ENCODE measurements at places on chromosomes 2 and 18.

DNA sequence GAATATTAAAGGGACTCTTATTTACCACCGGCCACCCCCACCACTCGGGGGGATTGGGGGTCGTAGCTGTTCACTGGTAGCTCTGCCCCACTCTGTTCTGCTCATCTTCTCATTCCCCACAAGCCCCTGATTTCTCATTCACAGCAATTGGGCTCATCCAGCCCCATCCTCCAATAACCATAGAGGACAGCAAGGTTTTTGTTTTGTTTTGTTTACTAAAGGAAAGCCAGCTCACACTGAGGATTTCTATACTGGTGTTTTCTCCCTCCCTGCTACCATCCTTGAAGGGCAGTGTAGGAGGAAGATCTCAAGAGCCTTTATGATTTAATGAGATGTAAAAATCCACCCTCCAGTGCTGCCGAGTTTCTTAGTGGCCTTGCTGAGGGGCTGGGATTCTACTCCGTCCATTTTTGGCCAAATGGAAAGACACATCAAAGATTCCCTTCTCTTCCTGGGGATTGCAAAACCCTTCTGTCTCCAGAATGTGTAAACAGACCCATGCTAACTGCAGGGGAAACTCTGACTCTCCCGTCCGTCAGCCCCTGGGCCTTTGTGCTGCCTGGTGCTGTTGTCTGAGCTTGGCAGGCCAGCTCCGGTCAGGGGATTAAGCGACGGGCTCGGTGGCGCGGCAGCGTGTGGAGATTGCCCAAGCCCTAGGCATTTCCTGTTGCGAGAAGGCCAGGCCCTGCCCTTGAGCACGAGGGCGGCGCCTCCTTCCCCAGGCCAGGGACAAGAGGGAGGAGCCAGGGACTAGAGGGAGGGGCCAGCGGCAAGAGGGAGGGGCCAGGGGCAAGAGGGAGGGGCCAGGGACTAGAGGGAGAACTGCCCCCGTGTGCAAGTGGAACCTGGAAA is 165.0 kb downstream of the ANTXR1 start:
- DNase-seq = no peak

DNA sequence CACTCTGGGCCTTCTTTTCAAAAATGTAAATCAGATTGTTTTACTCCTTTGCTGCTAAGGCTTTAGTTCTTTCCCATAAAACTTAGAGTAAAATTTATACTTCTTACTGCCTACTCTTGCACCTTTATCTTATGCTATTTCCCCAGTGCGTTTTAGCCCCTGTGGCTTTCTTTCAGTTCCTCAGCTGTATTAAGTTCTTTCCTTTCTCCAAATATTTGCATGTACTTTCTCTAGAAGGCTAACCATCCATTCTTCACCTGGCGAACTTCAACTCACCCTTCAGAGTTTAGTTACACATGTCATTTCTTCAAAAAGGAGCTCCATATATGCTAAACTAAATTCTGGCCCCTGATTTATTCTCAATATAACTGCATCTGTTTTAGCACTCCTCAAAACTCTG is 160.7 kb downstream of the FSHR start:
- DNase-seq = no peak

DNA sequence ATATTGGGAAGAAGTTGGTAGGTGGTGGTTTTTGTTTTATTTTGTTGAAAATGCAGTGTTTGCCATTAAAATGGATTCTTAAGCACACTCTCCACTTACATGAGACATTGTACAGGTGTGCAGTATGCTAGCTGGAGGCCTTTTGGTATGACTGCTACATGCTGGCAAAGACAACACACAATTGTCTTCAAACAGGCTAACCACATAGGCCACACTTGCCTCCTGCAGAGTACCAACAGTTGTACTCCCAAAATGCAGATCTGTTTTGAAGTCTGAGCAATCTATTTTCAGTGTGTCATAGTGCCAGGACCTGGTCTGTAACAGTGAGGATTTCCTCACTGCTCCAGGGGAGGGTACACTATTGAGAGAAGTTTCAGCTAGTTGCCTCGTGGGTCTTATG is 213.6 kb downstream of the ZRANB3 start:
- DNase-seq = no peak

DNA sequence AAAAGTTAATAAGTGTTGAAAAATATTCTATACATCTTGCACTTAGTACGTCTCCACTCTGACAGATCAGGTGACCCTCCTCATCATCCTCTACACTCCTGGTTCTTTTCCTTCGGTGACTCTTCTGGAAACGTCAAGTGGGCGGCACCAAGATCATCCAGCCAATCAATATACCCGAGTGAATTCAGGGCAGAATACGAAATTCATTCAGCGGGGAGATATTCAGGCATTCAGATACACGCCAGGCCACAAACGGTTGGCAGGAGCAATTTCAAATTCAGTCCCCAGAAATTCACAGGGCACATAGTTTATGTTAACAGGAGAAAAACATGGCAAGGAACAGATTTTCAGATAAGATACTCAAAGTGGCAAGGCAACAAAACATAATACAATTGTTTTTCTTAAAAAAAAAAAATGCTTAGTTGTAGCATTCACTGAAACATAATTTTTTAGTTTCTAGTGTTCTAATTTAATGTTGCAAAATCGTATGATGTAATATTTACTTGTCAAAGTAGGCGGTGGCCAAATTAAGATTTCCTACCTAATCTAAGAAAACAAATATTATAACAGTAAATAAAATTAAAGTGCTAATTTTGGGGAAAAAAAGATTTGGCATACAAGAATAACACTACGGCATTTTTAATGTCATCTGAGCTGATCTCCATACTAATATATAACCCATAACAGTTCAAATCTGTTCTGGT is 4.2 kb downstream of the CLK1 start:
- DNase-seq = no peak

- no peak for DNase-seq
Measured at GRCh38 chr18:79898952-79899608, 52.4 kb downstream of the SLC66A2 start.

DNA sequence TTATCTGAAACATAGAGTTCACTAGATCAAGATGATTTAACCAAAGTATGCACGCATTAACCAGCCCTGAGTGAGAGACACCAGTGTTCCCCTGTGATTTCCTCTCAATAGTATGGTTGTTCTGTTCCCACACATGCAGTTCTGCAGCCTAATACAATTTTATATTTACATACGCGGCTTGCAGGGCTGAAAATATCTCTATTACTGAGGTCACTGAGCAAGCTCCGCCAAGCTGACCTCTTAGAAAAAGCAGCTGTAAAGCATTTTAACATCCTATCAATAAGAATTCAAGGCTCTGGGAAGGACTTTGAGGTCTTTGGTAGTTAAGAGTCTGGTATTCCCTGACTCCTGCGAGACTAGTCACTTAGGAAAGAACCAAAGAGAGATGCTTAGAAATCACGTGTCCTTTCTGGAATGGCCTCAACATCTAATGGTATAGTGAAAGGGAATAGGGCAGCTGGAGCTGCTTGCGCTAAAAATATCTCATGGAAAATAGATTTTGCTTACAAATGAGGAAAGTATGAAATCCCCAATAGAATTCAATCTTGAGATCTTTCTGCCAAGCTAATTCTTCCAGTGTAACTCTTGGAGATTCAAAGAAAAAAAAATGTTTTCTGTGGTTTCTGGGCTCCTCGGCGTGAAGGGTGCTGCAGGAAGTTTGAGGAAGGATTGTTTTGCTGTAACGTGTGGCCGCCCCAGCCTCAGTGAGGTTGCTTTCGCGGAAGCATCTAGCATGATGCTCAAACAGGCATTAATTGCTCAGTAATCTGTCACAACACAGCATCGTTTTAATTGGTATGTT is 59.2 kb downstream of the DOCK10 start:
- DNase-seq = no peak

DNA sequence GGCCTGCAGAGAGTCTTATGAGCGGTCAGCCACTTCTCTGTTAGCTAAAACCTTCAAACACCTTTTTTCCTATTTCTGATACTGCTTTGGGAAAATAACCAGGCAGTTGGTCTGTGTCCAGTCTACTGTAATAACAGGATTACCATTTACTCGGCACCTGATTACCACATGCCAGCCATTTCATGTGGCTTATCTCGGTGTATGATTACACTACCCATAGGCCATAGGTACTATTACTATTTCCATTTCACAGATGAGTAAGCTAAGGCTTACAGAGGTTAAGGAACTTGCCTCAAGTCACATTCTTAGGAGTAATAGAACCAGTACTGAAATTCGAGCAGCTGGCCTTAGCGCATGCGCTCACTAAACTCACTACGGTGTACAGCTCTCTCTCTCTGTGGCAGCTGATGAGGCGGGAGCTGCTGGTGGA is 147.2 kb upstream of the L3MBTL4 start:
- no peak for DNase-seq

- DNase-seq = no peak
Measured at GRCh38 chr2:71705171-71705960, 252.0 kb downstream of the DYSF start.

- DNase-seq = no peak
Measured at GRCh38 chr2:98826856-98827255, 95.9 kb upstream of the MGAT4A start.

DNA sequence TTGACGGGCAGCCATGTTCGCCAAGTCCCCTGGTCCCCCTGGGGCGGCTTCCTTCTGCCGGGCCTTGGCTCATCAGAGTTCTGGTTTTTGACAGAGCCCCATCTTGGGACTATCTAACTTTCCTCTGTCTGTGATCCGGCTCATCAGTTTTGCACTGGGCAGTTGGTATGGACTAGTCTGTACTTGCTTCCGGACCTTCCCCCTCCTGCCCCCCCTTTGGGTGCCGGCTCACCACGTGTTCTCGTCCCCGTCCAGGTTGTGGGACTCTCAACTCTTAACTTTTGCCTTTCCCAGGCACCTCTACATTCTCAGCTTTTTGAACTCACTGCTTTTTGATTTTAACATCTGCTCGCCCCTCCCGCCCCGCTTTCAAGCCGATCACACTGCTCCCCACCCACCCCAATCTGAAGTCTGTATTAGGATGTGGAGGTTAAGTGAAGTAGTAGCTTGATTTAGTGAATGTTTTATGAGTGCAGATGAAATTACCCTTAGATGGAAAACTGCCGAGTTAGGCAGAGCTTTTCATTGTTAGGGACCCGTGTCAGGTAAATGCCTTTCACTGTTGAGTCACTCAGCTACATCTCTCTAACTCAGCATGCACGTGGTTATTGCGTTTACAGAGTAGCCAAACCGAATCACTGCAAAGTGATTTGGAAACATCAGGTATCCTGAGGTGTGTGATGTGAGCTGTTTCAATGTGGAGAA is 874 bp downstream of the WDR43 start:
- peak; percentile 44 for DNase-seq

DNA sequence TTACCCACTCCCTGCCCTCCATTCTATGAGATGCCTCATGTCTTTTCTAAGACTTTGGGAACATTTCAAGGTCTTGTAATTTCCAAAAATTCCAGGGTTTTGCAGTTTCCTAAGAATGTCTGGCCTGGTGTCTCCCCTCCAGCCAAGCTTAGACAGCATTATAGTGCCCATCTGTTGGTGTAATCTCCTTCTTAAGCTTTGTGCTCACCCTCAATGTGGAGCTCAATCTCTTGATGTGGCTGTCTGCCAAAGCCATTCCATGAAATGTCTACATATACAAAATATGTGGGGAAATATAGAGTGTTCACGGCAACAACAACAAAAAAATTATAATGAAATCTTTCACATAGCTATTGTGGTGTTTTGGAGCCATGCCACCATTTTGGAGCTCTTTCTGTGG is 558.4 kb downstream of the PIK3C3 start:
- no peak for DNase-seq

DNA sequence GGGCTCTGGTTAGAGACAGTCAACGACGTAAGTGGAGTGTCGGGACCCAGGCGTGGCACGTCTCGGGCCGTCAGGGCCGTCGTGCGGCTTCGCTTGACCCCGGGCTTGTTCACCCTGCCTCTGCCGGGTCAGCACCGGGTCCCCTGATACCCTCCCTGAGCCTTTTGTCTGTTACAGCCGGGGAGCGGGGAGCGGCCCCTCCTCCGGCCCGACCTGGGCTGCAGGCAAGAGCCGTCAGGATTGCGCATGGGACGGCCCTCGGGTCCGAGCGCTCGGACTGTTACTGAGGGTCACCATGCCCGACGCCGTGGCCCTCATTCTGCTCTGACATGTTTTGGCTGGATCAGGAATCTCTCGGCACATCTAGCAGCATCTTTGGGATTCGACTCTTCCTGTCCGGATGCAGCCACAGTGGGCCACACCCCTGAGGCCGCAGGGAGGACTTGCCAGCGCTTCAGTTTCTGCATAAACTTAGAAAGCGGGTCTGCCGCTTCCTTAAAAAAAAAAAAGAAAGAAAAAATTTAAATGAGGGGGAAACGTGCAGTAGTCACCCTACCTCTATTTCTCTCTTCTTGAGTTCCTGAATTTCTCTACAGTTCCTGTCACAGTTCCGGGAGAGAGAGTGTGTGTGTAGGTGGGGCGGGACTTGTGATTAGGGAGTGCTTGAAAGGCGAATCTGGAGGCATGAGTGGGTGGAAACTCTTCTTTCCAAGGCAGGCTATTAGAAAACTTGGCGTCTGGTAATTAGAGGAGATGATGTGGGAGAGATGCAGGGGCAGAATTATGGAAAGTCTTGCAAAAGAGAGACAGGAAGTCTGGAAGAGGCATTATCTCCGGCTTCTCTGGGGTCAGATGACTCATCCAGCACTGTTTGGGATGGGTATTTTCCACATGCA is 909 bp downstream of the TMEM87B start:
- DNase-seq = peak; percentile 51

GRCh38 chr18:35635170-35635569 is 53.6 kb downstream of the GALNT1 start:
- DNase-seq = peak; percentile 92

DNA sequence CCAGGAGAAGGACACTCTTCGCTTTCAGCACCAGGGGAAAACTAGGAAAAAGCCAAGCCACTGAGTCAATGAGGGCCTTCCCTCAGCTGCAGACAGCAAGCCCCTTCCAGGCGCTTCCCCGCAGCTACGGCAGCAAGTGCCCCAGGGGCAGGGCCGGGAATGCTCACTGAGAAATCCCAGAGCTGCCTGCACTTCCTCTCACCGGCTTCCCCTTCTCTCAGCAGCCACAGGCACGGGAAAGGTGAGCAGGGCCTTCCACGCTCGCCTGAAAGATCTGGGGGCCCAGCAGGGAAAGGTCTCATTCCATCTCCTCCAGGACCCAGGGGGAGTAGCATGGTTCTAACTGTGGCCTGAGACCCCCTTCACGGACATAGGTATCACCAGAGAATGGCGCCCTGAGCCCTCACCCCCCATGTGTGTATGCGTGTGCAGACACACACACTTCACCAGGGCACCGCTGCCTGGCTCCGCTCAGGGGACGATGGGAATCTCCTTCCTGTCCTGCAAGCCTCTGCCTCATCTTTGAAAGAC is 29.6 kb upstream of the FOSL2 start:
- DNase-seq = no peak

GRCh38 chr2:216348756-216349308 is 23.5 kb downstream of the MARCHF4 start:
- peak; percentile 61 for DNase-seq
